ENCODE measurements at places on chromosomes 11 and 22. TPM values are rescaled to one million over a fixed set of nuclear protein-coding genes. Genes with fewer than 3 reads are reported as not detected.

DNA sequence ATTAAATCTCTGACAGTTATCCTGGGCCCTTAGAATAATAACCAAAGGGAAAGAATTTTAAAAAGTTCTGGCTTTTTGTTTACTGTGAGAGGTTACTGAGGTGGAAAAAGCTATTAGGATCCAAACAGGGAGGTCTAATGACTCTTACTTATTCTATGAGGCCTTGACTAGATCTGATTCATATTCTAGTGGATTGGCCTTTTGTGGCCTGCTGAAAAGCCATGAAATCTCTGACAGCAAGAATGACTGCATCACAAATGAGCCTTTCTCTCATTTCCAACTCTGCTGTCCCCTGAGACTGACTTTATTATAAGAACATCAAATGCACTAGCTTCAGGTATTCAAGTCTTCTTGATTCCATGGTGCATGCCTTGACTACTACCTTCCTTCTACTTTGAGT lies 1797.6 kb downstream of the LRRC4C start:
- no peak for DNase-seq
- H3K36me3 ChIP-seq, result no peaks in the 10 kb centered on the region
- H3K27ac ChIP-seq, result no peak overlapping the region
- H3K27me3 ChIP-seq, result no peaks in the 10 kb centered on the region
- no peak overlapping the region for H3K4me3 ChIP-seq

DNA sequence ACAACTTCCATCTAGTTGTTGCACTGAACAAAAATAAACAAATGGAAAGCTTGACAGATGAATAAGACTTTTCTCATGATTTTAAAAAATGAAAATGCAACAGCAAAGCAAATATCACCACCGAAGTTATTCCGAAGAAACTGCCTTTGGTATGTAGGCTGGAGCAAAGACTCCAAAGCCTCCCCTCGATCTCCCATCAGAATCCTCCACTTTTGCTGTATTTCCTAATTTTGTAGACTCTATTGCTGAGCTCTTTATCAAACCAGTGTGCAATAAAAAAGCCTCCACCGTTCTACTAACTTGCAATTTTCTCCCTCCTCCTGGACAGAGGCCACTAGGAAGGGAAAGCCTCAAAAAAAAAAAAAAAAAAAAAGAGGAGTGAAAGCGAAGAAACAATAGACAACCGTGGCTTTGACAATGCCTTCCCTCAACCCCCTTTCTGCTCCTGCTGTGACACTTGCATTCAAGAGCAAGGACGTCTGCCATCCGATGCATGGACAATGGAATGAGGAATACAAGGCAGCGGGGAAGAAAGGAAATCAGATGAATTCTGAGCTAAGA lies 190.9 kb upstream of the BLID start:
- peak overlapping the region; percentile 29 for H3K4me3 ChIP-seq
- H3K27me3 ChIP-seq, result no peaks in the 10 kb centered on the region
- peaks cover 13% of the 10 kb centered on the region for H3K4me1 ChIP-seq
- no peak for DNase-seq

DNA sequence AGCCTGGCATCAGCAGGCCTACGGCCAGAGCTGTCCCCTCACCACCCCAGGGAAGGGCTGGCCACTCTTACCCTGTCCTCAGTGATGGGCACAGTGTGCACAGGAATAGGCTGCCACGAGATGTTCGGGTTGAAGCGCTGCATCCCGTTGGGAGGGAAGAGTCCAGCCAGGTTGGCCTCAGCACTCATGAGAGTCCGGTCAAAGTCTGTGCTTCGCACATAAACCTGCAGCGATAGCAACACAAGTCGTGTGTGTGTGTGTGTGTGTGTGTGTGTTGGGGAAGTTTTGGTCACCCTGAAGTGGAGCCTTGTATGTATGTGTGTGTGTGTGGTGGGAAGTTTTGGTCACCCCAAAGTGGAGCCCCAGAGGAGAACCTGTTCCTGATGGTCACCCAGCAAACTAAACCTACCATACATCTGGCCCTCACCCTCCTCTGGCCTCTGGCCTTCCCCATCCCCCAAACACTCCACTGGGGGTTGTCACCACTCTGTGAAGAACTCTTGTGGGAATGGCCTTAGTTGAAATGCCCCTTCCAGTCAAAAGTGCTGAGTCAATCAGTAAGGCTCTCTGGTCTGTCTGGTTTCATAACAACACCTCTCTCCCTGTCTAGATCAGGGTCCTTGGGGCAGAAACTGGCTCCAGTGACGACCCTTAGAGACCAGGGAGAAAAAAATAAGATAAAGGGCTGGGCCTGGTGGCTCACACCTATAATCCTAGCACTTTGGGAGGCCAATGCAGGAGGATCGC lies 2.8 kb downstream of the ACP2 start:
- H3K27ac ChIP-seq, result no peak overlapping the region
- H3K27me3 ChIP-seq, result no peaks in the 10 kb centered on the region
- DNase-seq, result no peak
- H3K4me1 ChIP-seq, result peaks cover 6% of the 10 kb centered on the region
- H3K36me3 ChIP-seq, result peaks cover 4% of the 10 kb centered on the region

- H3K27me3 ChIP-seq, result no peaks in the 10 kb centered on the region
- H3K4me1 ChIP-seq, result no peaks in the 10 kb centered on the region
- H3K4me3 ChIP-seq, result no peak overlapping the region
- H3K27ac ChIP-seq, result no peak overlapping the region
- DNase-seq, result no peak
Measured at GRCh38 chr11:127027789-127028188, 27.2 kb upstream of the KIRREL3 start.

DNA sequence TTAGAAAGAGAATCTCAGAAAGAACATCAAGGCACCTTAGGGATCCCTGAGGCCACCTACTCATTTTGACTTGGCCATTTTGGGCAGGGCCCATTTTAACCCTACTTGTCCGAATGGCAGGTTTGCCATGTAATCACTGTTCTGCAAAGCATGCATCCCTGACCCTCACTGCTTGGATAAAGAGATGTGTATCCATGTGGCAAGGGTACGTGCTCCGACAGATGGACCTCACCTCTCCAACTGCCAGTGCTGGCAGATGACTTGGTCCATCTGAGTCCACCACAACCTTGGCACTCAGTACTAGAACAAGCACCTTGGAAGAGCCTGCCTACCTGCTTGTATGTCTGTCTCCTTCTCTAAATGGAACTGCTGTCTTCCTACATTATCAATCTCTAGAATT lies 139.4 kb downstream of the SPATA19 start:
- no peaks in the 10 kb centered on the region for H3K36me3 ChIP-seq
- H3K27me3 ChIP-seq, result no peaks in the 10 kb centered on the region
- H3K4me1 ChIP-seq, result peaks cover 10% of the 10 kb centered on the region
- H3K4me3 ChIP-seq, result no peak overlapping the region
- DNase-seq, result no peak
- H3K27ac ChIP-seq, result no peak overlapping the region

GRCh38 chr11:1006762-1007161 lies 29.8 kb downstream of the MUC6 start:
- peaks cover 34% of the 10 kb centered on the region for H3K36me3 ChIP-seq
- no peaks in the 10 kb centered on the region for H3K4me1 ChIP-seq
- no peak overlapping the region for H3K27ac ChIP-seq
- no peak overlapping the region for H3K4me3 ChIP-seq
- no peak for DNase-seq

GRCh38 chr11:64316672-64317324 lies 561 bp downstream of the TRMT112 start:
- no peaks in the 10 kb centered on the region for H3K27me3 ChIP-seq
- H3K4me1 ChIP-seq, result peaks cover 5% of the 10 kb centered on the region
- peaks cover 20% of the 10 kb centered on the region for H3K36me3 ChIP-seq
- H3K27ac ChIP-seq, result peak overlapping the region; percentile 91

- H3K4me3 ChIP-seq, result no peak overlapping the region
- peaks cover 16% of the 10 kb centered on the region for H3K4me1 ChIP-seq
- DNase-seq, result no peak
- H3K27ac ChIP-seq, result no peak overlapping the region
- peaks cover 4% of the 10 kb centered on the region for H3K36me3 ChIP-seq
- no peaks in the 10 kb centered on the region for H3K27me3 ChIP-seq
Measured at GRCh38 chr11:119666061-119666460, 62.9 kb downstream of the NECTIN1 start.

DNA sequence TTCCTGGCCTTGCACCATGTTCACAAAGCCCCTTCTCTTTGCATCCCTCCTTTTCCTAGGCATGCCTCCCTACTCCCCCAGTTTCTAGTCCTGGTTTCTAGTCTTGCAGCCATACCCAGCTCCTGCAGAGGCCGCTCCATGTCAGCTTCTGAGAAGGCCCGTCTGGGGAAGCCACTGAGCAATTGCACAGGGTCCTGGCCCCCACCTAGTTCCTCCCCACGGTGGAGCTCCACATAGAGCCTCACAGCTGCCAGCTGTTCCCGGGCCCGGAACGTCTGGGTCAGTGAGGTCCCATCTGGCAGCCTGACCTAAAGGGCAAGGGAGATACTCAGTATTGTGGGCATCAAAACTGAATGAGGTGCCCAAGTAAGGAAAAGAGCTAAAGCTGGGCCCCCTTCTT lies 2.2 kb downstream of the UBXN1 start:
- peaks cover 8% of the 10 kb centered on the region for H3K4me1 ChIP-seq
- no peak for DNase-seq
- H3K27ac ChIP-seq, result no peak overlapping the region
- no peak overlapping the region for H3K4me3 ChIP-seq
- H3K36me3 ChIP-seq, result peaks cover 5% of the 10 kb centered on the region
- no peaks in the 10 kb centered on the region for H3K27me3 ChIP-seq

DNA sequence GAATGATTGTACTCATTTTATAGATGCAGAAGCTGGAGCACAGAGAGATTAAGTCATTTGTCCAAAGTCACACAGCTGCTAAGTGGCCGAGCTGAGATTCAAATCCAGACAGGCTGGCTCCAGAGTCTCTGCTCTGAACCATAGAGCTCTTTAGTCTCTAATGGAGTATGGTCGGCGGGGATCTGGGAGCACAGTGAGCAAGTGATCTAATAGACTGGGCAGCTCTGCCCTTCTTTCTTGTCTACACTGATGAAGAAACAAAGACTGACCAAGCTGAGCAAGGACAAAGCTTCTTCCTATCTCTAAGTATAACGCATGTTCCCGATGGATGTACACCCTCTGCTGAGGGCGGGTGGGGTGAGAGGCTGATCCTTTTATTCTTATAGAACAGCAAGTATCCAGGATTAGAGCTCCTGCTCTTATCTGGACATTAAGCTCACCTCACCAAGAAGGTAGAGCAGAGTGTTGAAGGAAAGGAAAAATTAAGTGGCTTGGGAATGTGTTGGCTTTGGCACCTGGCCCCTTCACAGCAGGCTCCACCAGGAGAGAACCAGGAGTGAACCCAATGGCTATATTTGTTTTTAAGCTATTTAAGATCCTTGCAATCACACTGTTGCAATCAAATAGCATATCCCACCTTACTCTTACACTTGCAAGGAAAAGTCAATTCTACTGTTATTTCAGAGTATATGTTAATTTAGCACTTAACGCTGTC lies 68.7 kb downstream of the ETS1 start:
- H3K27ac ChIP-seq, result no peak overlapping the region
- H3K27me3 ChIP-seq, result no peaks in the 10 kb centered on the region
- H3K4me3 ChIP-seq, result no peak overlapping the region
- H3K4me1 ChIP-seq, result no peaks in the 10 kb centered on the region
- H3K36me3 ChIP-seq, result no peaks in the 10 kb centered on the region

- no peak overlapping the region for H3K4me3 ChIP-seq
- no peak for DNase-seq
- H3K27me3 ChIP-seq, result no peaks in the 10 kb centered on the region
- peaks cover 46% of the 10 kb centered on the region for H3K36me3 ChIP-seq
- H3K27ac ChIP-seq, result no peak overlapping the region
- H3K4me1 ChIP-seq, result peaks cover 5% of the 10 kb centered on the region
Measured at GRCh38 chr22:37708580-37709444, 12.0 kb downstream of the TRIOBP start.

DNA sequence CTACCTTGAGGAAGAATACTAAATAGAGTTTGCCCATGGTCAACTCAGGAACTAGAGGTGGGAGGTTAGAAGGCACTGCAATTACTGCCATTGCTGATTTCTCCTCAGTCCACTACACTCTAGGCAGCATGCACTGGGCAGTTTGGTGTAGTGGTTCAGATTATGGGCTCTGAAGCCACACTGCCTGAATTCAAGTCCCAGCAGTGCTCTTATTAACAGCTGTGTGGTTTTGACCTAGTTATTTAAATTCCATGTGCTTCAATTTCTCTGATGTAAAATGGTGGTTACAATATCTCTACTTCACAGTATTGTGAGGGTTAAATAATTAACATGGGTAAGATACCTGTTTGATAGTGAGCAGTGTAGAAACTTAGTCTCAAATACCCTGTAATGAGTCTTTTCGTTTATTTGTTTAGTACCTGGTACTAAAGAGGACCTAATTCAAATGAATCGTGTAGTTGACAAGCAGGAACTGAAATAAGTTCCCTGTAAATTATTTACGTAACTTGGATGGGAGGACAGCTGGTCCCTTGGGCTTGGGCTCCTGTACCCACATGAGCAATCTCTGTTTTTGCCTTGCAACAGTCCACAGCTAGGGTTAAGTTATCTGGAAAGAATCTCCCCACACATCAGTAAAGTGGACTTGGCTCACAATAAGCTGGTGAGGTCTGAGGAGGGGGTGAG lies 17.8 kb downstream of the PRR5L start:
- no peak overlapping the region for H3K4me3 ChIP-seq
- no peaks in the 10 kb centered on the region for H3K27me3 ChIP-seq
- no peaks in the 10 kb centered on the region for H3K4me1 ChIP-seq
- DNase-seq, result no peak
- H3K36me3 ChIP-seq, result no peaks in the 10 kb centered on the region

DNA sequence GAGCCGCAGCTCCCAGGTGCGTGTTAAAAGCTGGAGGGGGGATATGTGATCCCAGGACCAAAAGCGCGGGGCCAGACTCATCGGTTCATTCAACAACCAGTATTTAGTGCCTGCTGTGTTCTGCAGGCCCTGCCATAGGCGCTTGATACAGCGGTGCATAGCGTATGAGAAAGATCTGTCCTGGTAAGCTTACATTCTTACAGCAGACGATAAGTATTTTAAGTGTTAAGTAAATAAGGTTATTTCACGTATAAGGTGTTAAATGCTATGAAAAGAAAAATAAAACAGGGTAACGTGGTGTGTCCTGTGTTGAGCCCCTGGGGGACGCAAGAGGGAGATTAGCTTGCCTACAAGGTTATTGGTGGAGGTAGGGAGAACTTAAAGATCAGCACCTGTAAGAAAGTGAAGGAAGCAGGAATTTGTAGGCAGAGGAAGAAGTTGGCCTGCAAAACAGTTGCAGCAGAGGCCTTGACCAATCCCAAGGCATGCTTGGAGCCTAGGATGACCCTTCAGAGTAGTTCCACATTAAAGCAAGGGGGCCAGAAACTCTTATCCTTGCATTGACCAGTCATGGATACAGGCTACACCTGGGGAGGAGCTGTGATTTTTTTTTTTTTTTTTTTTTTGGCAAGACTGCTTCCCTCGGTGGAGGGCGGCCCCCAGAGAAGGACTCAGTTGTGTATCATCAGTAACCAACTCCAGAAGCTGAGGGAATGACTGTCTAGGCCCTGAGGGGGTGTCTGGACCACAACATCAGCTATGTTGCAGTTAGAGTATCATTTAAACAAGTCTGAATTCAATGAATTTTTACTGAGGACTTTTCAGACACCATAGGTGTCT lies 487 bp upstream of the LIPT2 start:
- H3K27me3 ChIP-seq, result no peaks in the 10 kb centered on the region
- DNase-seq, result no peak
- H3K4me3 ChIP-seq, result peak overlapping the region; percentile 71
- H3K36me3 ChIP-seq, result no peaks in the 10 kb centered on the region
- H3K4me1 ChIP-seq, result peaks cover 7% of the 10 kb centered on the region

PTGDR2 gene
- polyA plus RNA-seq, result 0.20 TPM

CALCA gene
- 0.73 TPM for polyA plus RNA-seq

DCHS1 gene
- polyA plus RNA-seq, result 8.2 TPM
